ENCODE measurements at places on chromosomes 16 and 17.
A peak's percentile ranks its signal among the peaks of the same experiment; 100 is the strongest.

- peak; percentile 91 for DNase-seq
These were observed 139.5 kb downstream of the BCAS3 start for GRCh38 chr17:60817192-60817591.

DNA sequence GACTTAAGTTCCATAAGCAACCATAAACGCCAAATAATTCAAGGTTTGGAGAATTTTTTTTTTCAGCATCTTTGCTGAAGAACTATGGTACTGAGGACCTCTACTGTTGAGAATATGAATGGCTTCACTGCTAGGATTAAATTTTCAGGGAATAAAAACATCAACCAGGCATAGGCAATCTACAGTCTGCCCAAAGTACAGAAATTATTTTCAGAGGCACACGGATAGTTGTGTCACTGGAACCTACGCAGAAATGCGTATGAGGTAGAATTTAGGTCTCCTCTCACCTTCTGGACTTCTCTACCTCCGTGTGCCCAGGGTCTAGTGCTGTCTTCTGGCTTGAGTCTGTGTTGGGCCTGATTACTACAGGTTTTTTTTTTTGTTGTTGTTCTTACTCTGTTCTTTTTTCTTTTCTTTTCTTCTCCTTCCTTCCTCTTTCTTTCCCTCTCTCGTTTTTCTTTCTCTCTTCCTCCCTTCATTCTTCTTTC is 39.7 kb downstream of the NACA2 start:
- DNase-seq: no peak

DNA sequence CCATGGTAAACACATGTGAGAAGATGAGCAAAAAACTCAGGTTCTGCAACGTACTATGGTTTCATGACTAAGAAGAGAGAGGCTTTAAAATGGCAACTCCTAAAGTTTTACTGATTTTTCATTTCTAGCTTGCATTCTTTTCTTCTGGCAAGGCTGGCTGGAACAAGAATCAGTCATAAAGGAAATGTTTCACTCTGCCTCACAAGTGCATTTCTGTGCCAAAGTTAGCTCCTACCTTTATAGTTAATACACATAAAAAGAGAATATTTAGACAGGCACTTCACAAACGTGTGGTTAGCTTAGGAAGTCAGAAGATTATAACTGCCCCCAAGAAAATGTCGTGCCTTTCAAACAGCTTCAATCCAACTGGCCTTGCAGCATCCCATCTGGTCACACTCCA is 417.1 kb upstream of the CDH11 start:
- DNase-seq: peak; percentile 48

GRCh38 chr16:71353736-71354135 is 4.8 kb upstream of the CALB2 start:
- no peak for DNase-seq

DNA sequence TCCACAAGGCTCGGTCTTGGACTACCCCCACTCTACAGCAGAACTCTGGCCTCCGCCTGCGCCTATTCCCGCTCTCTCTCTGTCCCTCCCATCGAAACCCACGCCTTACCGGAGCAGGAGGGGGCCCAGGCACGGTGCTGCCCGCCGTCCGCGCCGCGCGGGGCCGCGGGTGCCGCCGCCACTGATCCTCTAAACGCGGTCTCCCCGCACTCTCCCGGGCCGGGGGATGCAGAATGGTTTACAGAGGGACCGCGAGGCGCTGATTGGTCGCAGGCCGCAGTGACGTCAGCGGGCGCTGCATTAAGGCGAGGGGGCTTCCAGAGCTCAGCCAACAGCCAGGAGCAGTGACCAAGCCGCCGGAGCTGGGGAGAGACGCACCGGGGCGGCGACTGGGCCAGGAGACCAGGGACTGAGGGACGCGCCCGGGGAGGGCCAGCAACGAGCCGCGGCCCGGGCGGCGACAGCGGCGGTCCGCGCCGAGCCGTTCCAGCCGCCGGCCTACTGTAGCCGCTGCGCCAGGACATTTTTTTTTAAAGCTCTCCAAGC is 747 bp upstream of the LHX1 start:
- no peak for DNase-seq

GRCh38 chr16:51839727-51840462 is 688.8 kb upstream of the SALL1 start:
- no peak for DNase-seq

DNA sequence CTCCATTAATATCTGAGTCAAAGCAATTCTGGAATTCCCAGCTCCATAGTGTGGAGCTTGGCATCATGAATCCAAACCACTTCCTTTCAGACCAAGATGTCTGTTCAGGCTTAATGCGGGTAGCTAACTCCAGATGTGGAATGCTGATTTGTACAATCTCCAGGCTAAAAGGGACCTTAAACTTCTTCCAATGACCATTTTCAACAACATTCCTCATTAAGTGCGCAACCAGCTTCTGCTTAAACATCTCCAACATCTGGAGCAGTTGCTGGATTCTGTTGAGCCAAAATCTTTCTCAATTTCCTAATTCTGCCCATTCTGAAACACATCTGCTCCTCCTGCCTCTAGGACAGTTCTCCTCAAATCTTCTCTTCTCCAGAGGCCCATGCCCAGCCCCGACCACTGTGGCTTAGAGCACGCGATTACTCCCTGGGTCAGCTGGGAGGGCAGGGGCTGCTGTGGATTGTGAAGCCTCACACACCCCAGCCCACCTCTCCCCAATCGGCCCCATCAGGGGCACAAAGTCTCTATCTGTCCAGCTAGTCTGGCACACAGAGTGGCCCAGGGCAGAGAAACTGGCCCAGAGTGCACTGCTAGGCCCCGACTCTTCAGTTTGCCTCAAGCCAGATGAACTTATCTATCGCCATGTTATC is 36.2 kb downstream of the ASPA start:
- DNase-seq: no peak
